Right ventricle myocardium superior (tissue), 1 donor: ENCODE measurements at places on chromosomes 5 and 9. TPM values are rescaled to one million over a fixed set of nuclear protein-coding genes. Genes with fewer than 3 reads are reported as not detected.

GRCh38 chr5:172906436-172906835 is 52.8 kb upstream of the RPL26L1 start:
- no peak for DNase-seq

DNA sequence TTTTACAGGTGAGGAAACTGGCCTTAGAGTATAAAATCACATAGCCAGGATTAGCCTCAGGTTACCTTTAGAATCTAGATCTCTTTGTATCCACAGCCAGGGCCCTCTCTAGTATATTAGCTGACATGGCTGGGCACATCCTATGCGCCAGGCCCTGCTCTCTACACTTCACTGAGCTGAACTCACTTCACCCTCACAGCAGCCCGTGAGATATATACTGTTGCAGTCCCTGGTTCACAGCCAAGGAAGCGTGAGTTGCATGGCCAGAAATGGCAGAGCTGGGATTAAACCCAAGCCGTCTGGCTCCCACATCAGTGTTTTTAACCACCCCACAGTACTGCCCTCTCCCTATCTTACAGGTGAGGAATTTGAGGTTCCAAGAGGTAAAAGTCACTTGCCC is 58.4 kb downstream of the DAB2IP start:
- peak; percentile 60 for DNase-seq

DNA sequence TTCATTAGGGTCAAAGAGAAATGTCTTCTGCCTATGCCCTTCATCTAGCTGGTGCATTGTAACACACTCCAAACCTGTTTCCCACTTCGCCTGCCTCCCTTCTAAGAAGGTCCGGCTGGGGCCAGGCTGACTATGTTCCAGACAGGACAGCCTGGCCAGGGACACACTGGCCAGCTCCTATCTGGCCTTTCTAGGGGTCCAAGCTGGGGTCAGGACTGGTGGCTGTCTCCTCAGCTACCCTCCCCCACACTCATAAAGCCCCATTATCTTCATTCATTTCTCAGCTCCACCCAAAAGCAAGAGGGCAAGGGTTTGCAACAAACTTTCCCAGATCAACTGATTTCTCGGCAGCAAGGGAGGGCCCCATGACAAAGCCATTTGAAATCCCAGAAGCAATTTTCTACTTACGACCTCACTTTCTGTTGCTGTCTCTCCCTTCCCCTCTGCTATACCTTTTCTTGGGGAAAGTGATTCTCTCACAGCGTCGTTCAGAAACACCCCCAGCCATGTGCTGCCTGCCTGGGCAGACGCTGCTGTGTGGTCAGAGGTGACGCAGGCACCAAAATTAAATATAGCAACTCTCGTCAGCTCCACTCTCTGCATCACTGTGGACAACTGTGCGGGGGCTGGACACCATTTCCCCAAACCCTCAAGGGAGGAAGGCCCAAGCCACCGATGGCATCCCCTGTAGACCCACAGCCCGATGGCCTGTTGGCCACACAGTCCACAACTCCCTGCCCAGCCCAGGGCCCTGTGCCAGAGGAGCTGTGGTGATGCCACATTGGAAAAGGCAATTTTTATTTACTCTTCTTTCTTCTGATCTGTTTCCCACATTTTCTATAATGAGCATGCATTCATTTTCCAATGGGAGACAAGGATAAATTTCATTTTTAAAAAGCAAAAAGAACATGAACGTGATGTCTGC is 6.1 kb downstream of the IL13 start:
- no peak for DNase-seq

GRCh38 chr5:149456597-149457392 is 77.7 kb upstream of the IL17B start:
- DNase-seq, result peak; percentile 31

- DNase-seq, result no peak
Measured at GRCh38 chr5:171755354-171755821, 30.2 kb upstream of the SMIM23 start.

DNA sequence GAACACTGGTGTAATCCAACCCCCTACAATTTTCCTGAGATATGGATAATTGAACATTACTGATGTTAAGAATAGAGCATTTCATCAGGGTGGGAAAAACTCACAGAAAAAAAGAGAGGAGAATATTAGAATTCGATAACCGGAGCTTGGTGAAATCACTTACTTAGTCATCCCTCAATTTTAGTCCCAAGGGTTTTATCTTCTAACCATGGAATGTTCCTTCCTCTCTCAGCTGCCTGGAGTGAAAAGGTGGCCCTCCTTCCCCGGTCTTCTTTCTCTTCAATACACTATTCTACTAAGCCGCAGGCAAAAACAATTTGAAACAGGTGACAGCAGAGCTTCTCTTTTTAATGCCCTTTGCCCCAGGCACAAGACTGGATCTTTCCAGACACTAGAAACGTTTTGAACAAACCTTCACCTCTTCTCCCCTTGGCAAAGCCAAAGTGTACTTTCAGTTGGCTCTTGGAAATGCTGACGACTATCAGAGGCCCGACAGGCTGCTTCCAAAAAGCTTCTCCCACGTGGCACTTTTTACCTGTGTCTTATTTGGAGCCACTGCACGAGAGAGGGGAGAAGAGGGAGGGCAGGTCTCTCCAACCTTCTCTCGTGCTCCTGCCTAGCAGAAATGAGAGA is 543.9 kb downstream of the TLE1 start:
- DNase-seq, result no peak

DNA sequence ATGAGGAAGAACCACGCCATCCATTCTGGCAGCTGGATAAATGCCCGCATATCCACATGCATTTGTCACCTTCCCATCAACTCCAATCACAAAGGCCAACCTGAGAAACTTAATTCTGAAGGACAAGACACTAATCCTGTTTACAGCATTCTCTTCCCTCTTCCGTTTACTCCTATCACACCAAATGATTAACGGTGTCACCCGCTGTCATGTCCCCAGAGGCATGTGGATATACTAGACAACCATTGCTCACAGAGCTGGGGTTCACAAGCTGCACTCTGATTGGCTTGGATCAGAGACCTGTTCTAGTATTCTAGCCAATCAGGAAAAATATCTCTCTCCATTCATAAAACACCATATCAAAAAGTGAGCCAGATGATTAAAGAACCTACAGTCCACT is 3.6 kb downstream of the MACROH2A1 start:
- DNase-seq, result no peak

DNA sequence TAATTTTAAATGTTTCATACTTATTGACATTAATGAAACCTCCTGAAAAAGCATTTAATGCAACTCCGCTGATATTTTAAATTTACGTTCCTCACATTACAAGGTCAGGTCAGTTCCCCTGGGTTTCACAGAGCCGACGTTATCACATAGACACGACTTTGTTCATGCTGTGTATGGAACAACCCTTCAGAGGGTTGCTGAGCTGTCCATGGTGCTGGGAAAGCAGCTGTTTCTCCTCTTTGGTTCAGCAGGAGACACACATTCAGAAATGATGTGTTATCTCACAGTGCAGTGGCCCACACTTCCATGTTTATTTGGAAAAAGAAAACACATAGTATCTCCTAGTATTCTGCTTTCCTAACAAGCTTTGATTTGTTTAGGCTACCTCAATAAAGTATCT is 53.5 kb downstream of the PPP2R2B start:
- DNase-seq, result no peak

Gene MPDZ
- 64.3 TPM for total RNA-seq

Gene GFI1B
- not detected for total RNA-seq

Gene BDP1
- total RNA-seq, result 12.8 TPM

Gene PCDHB4
- total RNA-seq, result 1.7 TPM
